Left cardiac atrium (tissue), 4 donors: ENCODE measurements at places on chromosomes 3 and 15. TPM values are rescaled to one million over a fixed set of nuclear protein-coding genes. Genes with fewer than 3 reads are reported as not detected.

CDCP1 gene
- total RNA-seq, result 1.3 TPM

- no peak for DNase-seq
Measured at GRCh38 chr15:50095938-50096821, 22.9 kb downstream of the ATP8B4 start.

DNA sequence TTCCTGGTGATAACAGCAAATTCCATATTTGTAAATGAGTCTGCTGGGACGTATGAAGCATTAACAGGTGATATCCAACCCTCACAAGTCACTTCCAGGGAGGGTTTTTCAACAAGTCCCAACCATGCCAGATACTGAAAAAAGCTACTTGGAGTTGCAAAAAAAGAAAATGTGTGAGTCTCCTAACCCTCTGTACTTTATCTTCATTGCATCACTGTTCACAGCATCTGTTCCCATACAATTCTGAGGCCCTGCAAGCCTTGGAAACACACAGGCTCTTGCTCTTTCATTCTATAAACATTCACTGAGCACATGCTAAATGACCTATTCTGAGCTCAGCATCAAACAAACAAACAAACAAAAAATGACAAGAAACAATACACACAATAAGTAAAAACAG is 120.8 kb downstream of the RFTN1 start:
- DNase-seq, result no peak

- DNase-seq, result no peak
Measured at GRCh38 chr3:138640537-138640936, 32.0 kb downstream of the FAIM start.
